ENCODE measurements at places on chromosomes 4 and X.

- no peak for DNase-seq
Measured at GRCh38 chr4:145564540-145564939, 54.6 kb upstream of the MMAA start.

DNA sequence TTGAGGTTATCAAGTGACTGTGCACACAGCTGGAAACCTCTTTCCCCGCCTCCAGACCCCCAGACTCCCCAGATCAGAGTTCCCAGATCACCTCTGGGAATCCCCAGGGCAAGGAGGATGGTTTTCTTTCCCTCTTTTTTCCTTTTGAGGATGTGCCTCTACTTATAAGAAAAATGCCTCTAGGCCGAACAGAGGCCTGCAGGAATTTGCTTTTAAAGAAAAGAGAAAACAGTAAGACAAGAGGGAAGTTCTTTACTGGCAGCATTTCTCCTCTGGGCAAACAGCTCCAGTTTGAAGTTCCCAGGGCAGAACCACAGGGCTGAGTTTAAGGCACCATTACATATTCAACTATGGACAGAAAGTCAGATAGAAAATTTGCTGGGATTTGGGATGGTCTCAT lies 837.9 kb upstream of the LCORL start:
- no peak for DNase-seq

- no peak for DNase-seq
Measured at GRCh38 chr4:3211866-3212265, 37.1 kb upstream of the MSANTD1 start.

- DNase-seq: no peak
Measured at GRCh38 chrX:50704360-50704759, 109.6 kb downstream of the SHROOM4 start.

DNA sequence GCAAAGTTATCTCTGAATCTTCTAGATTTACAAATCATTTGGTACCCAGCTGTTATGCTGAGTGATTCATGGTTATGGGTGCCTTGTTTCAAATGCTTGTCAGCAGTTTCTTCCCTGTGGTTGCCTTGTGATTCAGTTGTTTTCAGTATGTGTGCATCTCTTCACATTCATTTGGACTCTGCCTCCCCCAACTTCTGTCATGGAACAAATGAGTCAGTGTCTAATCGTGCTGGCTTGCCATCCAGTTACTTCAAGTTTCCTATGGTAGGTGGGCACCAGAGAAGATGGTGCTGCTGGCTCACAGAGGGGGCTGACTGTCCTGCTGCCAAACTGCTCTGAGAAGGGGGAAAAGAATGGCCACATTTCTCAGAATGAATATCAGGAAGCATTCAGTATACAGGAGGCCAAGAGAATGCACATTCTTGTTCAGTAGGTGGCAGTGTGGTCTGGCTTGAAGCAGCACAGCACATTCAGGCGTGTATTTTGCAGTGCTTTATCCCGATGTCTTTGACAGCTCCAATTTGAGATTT lies 260.9 kb downstream of the GLUD2 start:
- DNase-seq: no peak

All from GM12891 (cell line).